ENCODE measurements at places on chromosomes 6 and 20.
A peak's percentile ranks its signal among the peaks of the same experiment; 100 is the strongest.

- DNase-seq: no peak
Observed at GRCh38 chr6:43246301-43247113, 3.2 kb downstream of the TTBK1 start.

GRCh38 chr6:137709424-137710236, 157.4 kb upstream of the TNFAIP3 start:
- DNase-seq: no peak

GRCh38 chr6:72922401-72922800, 300.5 kb downstream of the KCNQ5 start:
- DNase-seq: no peak

DNA sequence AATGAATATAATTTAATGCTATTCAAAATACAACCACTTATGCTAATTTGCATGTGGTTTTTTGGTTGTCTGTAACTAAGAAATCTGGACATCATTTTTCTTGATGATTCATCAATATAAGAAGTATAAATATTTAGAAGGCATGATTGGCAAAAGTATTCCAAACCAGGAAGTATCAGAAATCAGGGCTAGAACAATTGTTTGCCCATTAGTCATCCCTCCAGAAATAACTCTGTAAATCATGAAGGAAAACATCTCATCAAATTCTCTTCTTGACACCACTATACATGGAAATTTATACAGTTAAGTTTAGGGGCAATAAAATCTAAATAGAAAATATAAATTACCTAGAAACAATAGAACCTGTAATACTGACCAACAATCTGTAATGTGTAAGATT, 554.7 kb upstream of the HS3ST5 start:
- no peak for DNase-seq

- no peak for DNase-seq
Observed at GRCh38 chr6:22546236-22546635, 23.1 kb upstream of the HDGFL1 start.

DNA sequence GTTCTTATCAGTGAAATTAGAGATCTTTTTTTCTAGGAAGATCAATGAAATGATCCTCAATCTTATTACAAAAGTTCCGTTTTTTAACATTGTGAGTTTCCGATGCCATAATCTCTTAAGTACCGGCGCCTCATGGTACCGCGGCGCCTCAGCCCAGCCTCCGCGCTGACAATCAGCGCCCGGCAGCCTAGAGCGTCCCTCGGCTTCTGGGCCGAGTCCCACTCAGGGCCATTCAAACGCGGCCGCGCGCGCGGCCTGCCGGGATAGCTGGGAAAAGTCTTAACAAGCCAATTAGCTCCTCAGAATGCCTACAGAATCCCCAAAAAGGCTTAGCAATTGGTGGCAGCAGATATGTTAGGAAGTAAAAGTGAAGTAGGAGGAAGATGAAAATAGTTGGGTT, 204.8 kb downstream of the ADGB start:
- peak; percentile 80 for DNase-seq

- no peak for DNase-seq
Observed at GRCh38 chr6:2502096-2502997, 248.4 kb downstream of the MYLK4 start.

DNA sequence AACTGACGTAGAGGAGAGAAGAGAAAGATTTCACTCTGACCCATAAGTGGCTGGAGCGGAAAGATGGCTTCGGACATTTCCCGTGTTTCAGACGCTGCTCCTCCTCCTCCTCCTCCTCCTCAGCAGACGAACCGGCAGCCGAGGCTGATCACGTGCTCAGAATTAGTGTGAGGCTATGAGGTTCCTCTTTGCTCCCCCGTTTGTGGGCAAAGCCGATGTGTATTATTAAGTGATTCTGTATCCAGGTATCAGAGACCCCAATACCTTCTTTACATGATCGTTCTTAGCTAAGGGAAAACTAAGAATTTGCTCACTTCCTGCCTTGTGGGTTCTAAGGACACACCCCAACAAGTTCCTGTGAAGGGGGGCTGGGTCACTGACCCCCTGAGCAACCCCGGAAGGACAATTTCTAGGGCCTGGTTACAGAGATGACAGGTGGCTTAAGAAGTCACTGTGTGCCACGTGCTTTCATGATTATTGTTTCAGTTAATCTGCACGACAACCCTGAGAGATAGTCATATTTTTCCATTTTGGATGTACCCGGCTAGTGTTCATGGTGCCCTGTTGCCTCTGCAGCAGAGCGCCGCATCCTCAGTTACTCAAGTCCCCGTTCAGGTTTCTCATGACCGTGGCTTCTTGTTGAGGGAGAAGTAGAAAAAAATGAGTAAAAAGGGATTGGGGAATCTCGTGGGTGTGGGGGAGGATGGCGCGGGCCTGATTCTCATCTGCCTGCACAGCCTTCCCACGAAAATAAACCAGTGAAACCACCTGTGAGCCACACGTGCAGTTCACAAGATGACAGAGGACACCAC, 671.8 kb downstream of the QKI start:
- DNase-seq: no peak

DNA sequence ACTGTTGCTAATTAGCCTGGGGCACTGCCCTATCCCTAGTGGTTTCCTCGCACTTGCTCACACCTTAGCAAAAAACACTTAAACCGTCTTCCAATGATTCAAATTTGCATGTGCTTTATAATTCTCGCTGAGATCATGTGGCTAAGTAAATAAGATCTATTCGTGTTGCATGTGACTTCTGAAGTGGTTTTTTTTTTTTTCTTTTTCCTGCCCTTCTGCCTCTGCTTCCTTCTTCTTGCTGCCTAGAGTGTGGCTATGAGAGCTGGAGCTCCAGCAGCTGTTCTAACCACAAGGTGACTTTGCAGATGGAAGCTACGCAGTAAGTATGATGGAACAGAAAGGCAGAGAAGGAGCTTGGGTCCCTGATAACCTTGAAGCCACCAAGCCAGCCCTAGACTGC, 36.5 kb downstream of the SULF2 start:
- no peak for DNase-seq

- peak; percentile 81 for DNase-seq
Observed at GRCh38 chr20:63381781-63382431, 20.8 kb upstream of the CHRNA4 start.

DNA sequence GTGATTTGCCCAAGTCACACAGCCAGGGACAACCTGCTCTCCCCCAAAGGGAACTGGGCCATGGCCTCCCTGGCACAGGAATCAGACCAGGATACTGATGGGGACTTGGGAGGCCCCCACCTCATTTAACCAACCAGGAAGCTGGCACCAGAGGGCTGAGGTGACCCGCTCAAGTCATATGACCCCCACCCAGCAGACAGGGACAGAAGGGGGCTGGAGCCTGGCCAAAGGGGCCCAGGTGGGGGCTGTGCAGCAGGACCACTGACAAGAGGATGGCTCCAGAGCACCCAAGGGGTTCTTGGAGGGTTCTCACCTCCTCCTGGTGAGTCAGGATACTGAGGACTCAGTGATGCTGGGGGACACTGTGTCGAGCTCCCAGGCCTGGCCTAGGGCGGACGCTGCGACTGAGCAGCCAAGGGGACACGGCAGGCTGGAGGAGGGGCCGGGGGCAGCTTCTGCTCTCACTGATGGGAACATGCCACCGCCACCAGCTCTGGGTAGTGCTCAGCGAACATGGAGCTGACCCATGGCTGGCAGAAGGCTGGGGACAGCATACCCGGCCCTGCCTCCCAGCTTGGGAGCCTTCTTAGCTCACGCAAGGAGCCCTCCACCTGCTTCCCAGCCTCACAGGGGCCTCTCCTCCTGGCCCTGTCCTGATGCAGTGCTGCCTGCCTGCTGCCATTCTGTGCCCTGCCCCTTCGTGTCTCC, 1.2 kb downstream of the CST7 start:
- peak; percentile 81 for DNase-seq

- DNase-seq: no peak
Observed at GRCh38 chr6:141848029-141848890, 284.5 kb upstream of the GJE1 start.

DNA sequence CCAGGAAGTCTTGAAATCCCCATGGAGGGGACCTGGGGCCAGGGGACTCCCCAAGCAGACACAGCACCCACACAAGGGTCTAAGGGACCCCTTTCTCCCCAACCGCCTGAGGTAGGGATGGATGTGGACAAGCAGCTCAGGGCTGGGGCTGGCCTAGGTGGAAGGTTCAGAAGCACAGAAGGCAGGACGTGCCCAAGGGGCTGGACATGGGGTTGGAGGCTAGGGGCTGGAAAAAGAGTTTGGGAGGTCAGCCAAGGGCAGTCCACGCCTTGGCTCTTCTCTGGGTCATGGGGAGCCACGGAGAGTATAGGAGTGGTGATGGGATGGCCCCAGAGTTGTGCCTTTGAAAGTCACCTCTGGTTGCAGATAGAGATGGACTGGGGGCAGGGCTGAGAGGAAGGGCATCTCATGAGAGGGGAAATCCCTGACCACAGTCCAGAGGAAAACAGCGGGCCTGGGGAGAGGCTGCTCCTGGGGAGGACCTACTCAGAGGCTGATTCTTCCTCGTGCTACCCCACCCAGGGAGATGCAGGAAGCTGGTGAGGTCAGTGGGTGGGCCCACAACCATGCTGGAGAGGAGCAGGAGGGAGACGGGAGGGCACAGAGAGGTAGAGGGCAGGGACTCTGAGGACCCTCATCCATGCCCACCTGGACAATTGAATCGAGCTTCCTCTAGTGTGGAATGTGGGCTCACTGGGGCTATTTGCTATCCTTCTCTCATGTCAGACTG, 2.5 kb upstream of the HSPA12B start:
- DNase-seq: no peak

- no peak for DNase-seq
Observed at GRCh38 chr20:18314786-18315406, 26.6 kb downstream of the ZNF133 start.

DNA sequence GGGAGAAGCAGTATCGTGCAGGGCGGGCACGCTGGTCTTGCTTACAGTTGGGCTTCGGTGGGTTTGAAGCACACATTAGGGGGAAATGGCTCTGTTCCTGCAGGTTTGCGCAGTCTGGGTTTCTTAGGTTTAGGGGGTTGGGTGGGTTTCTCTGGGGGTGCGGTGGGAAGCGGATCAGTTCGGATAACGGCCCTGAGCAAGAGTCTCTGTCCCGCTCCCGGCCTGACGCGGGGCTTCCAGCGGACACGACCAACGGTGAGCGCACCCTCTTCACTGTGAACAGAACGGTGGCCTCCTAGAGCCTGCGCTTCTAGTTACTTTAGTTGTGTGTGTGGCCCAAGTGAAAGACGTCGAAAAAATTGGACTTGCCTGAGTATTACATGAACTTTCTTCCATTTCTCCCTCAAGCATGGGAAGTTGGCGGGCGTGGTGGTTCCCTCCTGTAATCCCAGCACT, 635 bp upstream of the ELOVL2 start:
- no peak for DNase-seq

GRCh38 chr20:31875671-31876070, 5.2 kb downstream of the TTLL9 start:
- no peak for DNase-seq

GRCh38 chr6:72248621-72249020, 362.3 kb downstream of the RIMS1 start:
- no peak for DNase-seq

DNA sequence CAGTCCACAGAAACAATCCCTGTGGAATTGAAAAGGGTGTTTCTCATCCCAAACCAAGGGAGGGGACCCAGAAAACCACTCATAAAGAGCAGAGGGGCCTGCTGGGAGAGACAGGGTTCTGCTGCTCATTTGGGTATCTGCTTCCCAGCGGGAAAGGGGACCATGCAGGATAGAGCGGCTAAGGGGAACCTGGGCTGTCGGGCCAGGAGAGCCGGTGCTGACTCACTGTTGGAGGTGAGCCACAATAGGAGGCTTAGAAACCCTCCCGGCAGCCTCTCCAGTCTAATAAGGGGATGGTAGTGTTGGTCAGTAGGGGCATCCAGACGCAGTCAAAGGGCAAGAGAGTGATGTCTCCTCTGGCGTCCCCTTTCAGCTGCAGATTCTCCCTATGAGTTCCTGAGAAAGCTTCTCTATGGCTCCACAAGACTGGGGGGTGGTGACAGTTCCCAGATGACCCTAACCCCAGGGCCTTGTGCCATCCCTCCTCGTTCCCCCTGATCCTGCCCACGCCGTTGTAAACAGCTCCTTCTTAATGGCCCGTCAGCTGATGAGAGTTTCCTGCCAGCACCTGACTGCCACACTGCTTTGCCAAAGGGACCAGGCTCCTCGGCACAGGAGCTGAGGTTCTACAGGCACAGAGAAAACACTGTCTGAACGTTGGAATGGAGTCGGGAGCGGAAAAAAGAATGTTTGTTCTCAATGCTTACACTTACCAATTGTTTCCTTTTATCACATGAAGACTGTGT, 646.1 kb upstream of the DEFB115 start:
- DNase-seq: no peak
